ENCODE measurements at places on chromosomes 1 and 21. TPM values are rescaled to one million over a fixed set of nuclear protein-coding genes. Genes with fewer than 3 reads are reported as not detected.

The GREM2 gene
- total RNA-seq, result not detected

The MCOLN3 gene
- total RNA-seq, result 0.29 TPM

The SLC25A34 gene
- total RNA-seq, result 0.81 TPM

The GSTM2 gene
- total RNA-seq, result 16.2 TPM

The LAX1 gene
- total RNA-seq, result 21.1 TPM

The DCDC2B gene
- not detected for total RNA-seq

Measured in activated CD8-positive, alpha-beta T cell treated with anti-CD3 and anti-CD28 coated beads for 36 hours (primary cell).